ENCODE measurements at places on chromosomes 4 and X.

GRCh38 chrX:56764975-56765791 lies 36.1 kb downstream of the NBDY start:
- no peak for DNase-seq

DNA sequence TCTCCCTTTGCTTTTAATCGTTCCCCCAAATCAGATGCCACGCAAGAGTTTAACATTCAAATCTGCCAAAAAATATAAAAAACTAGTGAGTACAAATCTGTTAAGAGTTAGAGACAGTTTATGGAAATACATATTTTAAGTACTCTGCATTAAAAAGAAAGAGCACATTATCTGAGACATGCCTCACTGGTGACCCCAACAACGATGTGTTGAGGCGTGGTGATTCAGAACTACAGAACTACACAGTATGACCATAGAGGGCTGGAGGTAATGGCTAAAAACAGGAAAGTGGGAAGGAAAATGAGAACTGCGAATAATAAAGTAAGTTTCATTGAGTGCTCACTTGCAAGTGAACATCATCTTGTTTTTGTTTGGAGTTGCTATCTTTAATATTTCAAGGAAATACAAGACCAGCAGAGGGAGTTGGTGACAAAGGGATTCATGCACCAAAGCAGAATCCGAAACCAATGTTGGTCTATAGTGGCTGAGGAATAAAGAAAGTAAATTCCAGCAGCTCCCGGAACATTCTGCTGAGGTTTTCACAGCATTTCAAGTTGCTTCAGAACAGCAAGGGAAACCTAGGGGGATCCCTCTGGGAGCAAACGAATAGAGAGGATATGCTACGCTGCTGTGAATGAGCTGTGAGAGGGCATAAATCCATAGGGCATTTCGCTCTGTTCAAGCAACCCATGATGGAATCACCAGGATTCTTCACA lies 92.2 kb downstream of the DCHS2 start:
- DNase-seq, result no peak

DNA sequence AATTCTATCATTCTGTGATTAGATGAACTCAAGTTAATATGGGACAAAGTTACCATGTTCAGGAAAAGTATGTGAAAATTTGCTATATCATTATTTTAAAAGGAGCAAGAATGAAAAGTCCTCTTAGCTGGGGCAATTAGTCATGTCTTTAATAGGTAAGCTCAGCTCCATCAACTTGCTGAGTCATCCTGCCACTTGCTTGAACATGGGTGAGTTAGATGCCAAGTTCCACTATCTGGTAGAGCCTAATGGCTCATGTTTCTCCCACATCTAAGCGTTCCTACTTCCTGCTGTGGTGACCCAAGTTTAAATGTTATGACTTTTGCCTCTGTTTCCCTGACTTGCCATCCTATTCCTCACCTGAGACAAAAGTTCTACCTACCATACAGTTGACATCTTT lies 276.8 kb downstream of the ZNF674 start:
- no peak for DNase-seq

- DNase-seq, result no peak
Measured at GRCh38 chrX:14505648-14506047, 23.7 kb upstream of the GLRA2 start.
